ENCODE measurements at places on chromosomes 13 and 19. TPM values are rescaled to one million over a fixed set of nuclear protein-coding genes. Genes with fewer than 3 reads are reported as not detected.

GRCh38 chr19:53826876-53827275 is 2.8 kb upstream of the NLRP12 start:
- no peak for DNase-seq

- DNase-seq: no peak
Observed at GRCh38 chr13:79775830-79776229, 294.9 kb downstream of the NDFIP2 start.

DNA sequence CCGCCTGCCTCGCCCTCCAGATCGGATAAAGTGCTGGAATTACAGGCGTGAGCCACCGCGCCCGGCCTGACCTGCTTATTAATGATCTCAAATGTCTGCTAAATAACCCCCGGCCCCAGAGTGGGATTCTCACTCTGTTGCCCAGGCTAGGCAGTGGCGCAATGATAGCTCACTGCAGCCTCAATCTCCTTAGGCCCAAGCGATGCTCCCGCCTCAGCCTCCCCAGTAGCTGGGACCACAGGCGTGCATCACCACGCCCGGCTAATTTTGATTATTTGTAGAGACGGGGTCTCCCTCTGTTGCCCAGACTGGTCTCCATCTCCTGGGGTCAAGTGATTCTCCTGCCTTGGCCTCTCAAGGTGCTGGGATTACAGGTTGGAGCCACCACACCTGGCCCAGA is 626 bp upstream of the ATP5F1D start:
- no peak for DNase-seq

Gene BRCA2
- 0.15 TPM for total RNA-seq

DNA sequence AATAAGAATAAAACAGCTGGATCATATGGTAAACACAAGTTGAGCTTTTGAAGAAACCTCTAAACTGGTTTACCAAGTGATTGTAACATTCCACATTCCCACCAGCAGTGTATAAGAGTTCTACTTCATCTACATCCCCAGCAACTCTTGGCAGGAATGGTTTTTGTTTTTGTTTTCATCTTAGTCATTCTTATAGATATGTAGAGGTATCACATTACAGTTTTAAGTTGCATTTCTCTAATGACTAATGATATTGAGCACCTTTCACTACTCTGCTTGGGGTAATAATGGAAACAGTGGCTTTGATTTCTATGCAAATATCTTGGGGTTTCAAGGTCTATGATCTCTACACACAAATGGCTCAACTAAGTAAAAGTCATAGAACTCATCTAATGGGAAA is 614.5 kb downstream of the TBC1D4 start:
- DNase-seq: no peak

Gene SOHLH2
- not detected for total RNA-seq

DNA sequence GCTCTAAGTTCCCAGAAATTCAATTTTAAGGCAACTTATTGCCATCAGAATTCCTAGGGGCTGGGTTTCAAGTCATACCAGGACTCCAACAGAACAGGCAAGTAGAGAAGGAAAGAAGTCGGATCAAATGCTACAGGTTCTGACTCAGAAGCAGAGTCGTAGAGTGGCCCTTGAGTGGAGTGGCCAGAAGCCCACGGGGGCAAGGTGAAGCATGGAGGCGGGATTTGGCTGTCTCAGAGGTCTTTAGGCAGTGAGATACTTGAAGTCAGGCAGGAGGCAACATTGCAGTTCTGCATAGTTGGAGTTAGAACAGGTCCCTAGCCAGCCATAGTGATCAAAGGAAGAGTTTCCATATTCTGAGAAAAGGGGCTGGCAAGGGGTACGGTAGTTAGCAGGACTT is 111.6 kb downstream of the NHLRC3 start:
- no peak for DNase-seq

- no peak for DNase-seq
Observed at GRCh38 chr13:35703061-35703460, 226.6 kb upstream of the MAB21L1 start.

DNA sequence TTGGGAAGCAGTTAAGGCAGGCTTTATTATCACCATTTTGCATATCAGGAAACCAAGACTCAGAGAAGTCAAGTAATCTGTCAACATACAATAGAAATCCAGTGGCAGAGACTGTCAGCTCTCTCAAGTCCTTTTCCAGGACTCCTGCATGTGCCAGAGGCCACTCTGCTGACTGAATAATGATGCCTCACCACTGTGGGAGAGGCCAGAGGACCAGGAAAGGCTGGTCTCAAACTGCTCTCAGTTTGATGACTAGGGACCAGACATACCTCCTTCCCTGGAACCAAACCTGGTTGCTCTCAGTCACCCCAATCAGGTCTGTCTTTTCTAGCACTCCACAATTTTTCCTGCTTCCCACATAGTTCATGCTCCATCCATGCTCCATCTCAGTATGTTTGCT is 8.0 kb downstream of the RNASEH2B start:
- no peak for DNase-seq

DNA sequence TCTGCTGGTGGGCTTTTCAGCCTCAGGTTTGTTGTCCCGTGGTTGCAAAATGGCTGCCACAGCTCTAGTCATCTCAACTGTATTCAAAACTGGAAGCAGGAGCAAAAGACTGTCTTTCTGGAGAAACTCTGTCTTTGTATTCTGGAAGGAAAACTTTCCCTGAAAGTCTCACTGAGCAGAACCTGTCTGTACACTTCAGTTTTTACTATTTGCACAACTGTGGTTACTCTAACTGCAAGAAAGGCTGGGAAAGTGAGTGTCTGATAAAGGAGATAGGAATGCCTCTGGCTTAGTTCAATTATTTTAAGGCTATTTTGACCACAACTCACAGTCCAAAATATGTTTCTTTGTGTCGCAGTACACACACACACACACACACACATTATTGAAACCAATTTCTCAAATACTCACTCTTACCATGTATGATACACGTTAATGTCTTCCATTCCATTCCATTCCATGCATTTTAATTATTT is 49.7 kb upstream of the EHD2 start:
- DNase-seq: no peak

Gene ZNF296
- not detected for total RNA-seq

GRCh38 chr19:6464070-6464873 is at the start of gene CRB3:
TSS of gene CRB3 (plus strand) at chr19:6464271. CDS start at chr19:6464702, 431 bp downstream.
- no peak for DNase-seq

Gene SLC10A2
- total RNA-seq: not detected

- no peak for DNase-seq
Observed at GRCh38 chr13:22175815-22176214, 504.9 kb downstream of the FGF9 start.

DNA sequence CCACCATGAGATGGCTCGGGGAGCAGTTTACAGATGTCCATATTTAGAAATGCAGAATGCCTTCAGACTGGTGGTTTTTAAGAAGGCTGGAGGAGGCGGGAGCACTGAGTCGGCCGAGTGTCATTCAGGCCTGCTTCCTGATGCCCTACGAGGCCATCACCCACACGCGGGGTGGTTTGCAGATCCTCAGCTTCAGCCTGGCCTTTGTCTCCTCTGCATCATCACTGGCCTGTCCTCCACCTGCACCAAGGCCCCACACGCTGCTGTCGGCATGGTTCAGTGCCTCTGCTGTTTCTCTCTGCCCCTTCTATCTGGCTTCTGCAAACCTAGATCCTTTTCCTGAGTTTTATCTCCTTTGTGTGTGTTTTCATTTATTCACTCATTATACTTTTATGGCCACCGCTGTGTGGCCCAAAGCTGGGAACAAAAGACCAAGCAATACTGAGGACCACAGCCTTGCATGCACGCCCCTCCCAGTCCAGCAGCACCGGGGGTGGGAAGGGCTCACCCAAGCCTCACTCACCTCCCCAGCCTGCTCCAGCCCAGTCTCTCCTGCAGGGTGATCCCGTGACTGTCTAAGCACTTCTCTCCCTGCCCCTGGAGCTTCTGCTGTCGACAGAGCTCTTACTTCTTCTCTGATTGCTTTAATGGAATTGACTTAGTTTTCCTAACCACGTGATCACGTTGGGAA is 240.8 kb downstream of the TEX29 start:
- DNase-seq: no peak

DNA sequence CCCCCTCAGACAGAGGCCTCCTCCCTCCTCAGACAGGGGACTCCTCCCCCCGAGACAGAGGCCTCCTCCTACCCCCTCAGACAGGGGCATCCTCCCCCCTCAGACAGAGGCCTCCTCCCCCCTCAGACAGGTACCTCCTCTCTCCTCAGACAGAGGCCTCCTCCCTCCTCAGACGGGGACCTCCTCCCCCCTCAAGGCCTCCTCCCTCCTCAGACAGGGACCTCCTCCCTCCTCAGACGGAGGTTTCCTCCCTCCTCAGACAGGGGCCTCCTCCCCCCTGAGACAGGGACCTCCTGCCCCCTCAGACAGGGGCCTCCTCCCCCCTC is 13.9 kb downstream of the C3 start:
- no peak for DNase-seq

Gene KLK13
- total RNA-seq: not detected

GRCh38 chr19:46635920-46636761 is at the start of gene GNG8:
TSS of gene GNG8 (minus strand) at chr19:46636202. CDS start at chr19:46634682, 1,520 bp downstream.
- no peak for DNase-seq

DNA sequence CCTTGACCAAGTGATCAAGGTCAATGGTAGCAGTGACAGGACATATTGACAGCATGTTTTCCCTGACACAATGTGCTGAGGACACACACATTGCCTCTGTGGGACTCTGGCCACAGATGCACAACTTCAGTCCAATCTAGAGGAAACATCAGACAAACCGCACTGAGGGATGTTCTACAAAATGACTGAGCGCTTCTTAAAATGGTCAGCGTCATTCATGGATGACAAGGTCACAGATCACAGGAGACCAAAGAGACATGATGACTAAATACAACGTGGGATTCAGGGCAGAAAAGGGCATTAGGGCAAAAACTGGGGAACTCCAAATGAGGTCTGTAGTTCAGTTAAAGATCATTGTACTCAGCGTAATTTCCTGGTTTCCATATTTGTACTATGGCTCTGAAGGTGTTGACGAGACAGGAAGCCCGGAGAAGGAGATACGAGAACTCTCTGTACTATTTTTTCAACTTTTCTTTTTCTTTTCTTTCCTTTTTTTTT is 20.6 kb downstream of the PBX4 start:
- DNase-seq: no peak

- DNase-seq: no peak
Observed at GRCh38 chr19:28596561-28597071, 616.3 kb downstream of the UQCRFS1 start.

Gene KIR2DL1
- total RNA-seq: not detected

Gene CRB3
- 2.5 TPM for total RNA-seq

GRCh38 chr13:28346154-28346553 is 148.8 kb downstream of the FLT1 start:
- DNase-seq: no peak

DNA sequence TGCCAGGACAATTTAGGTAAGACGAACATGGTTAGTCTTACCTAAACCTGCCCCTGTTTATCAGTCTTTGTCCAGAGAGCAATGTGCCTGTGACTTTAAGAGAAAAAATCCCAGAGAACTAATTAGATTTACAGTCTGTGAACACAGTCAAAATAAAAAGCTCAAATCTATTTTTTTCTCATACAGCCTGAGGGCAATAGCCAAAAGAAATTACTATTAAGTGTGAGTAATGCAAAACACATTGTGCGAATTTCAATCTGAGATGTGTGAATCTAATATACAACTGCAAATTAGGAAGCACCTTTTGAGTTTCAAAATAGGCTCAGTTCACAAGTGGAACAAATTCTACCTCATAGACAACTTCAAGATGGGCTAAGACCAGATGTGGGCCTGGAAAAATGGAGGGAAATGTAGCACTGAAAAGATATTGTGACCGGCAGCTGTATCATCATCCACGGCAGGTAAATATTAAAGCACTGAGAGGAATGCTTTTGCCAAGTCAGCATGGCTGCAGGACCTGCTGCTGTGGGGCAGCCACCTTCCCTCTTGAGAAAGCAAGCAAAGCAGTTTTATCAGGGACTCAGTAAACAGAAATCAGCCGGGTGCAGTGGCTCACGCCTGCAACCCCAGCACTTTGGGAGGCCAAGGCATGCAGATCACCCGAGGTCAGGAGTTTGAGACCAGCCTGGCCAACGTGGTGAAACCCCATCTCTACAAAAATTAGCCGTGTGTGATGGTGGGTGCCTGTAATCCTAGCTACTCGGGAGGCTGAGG is 114.8 kb downstream of the KATNAL1 start:
- DNase-seq: no peak

Gene YJEFN3
- 0.85 TPM for total RNA-seq

DNA sequence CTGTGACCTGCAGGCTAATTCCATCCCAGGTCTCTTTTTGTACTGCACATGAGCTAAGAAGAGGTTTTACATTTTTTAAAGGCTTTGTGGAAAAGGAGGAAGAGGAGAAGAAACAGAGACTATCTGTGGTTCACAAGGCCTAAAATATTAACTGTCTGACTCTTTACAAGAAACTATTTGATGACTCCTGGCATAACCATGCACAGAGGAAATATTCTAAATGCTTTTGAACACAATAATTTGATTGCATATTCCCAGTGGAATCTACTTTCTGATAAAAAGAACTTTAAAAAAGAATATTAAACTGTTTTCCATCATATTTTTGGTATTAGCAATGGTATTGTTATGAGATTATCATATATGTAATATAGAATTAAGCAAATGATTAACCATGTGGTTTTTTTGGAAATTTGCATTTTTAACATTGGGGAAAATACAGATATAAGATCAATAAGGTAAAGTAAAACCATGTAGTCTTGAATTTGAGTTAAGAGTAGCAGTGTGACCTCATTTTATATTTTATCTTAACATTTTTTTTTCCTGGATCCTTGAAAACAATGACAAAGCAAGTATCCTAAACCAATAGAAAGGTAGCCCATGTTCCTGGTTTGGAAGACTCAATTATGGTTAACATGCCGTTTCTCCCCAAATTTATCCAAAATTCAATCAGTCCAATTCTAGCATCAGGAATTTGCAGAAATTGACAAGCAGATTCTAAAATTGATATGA is 251.0 kb downstream of the UQCRFS1 start:
- DNase-seq: no peak

Gene EEF1AKMT1
- total RNA-seq: 11.1 TPM

Gene AKAP8L
- total RNA-seq: 66.5 TPM

DNA sequence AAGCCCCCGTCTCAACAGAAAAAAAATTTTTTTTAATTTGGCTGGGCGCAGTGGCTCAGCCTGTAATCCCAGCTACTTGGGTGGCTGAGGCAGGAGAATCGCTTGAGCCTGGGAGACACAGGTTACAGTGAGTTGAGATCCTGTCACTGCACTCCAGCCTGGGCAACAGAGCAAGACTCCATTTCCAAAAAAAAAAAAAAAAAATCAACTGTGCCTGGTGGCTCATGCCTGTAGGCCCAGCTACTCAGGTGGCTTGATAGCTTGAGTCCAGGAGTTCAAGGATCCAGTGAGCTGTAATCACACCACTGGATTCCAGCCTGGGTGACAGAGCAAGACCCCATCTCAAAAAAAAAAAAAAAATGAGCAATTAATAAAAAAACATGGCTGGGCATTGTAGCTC is 1.3 kb upstream of the DOHH start:
- no peak for DNase-seq

- no peak for DNase-seq
Observed at GRCh38 chr19:23822735-23823134, 64.0 kb upstream of the ZNF681 start.

Gene IL4I1
- total RNA-seq: 0.43 TPM

DNA sequence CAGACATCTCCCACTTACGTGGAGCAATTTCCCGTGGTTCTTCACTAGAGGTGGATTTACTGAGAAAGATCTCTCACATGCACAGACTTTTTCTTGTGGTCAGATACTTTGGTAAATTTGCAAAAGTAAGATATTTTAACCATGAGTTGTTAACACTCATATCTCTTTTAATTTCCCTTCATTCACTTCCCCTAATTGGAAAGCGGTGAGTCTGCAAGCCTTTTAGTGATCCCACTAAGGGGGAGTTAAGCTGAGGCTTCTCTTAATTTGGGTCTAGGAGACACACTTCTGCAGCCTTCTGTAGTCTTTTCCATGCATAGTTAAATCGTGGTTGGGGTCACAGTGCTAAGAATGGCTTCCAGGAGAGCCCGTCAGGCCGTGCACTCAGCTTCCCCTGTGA is 30.7 kb upstream of the SERPINE3 start:
- DNase-seq: no peak

Data from right atrium auricular region (tissue), 2 donors.